ENCODE measurements at places on chromosomes 1 and 21.
A peak's percentile ranks its signal among the peaks of the same experiment; 100 is the strongest.

DNA sequence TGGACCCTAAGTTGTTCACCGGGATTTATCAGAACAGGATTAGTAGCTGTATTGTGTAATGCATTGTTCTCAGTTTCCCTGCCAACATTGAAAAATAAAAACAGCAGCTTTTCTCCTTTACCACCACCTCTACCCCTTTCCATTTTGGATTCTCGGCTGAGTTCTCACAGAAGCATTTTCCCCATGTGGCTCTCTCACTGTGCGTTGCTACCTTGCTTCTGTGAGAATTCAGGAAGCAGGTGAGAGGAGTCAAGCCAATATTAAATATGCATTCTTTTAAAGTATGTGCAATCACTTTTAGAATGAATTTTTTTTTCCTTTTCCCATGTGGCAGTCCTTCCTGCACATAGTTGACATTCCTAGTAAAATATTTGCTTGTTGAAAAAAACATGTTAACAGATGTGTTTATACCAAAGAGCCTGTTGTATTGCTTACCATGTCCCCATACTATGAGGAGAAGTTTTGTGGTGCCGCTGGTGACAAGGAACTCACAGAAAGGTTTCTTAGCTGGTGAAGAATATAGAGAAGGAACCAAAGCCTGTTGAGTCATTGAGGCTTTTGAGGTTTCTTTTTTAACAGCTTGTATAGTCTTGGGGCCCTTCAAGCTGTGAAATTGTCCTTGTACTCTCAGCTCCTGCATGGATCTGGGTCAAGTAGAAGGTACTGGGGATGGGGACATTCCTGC, 3.9 kb upstream of the OLFML3 start:
- no peak for DNase-seq

DNA sequence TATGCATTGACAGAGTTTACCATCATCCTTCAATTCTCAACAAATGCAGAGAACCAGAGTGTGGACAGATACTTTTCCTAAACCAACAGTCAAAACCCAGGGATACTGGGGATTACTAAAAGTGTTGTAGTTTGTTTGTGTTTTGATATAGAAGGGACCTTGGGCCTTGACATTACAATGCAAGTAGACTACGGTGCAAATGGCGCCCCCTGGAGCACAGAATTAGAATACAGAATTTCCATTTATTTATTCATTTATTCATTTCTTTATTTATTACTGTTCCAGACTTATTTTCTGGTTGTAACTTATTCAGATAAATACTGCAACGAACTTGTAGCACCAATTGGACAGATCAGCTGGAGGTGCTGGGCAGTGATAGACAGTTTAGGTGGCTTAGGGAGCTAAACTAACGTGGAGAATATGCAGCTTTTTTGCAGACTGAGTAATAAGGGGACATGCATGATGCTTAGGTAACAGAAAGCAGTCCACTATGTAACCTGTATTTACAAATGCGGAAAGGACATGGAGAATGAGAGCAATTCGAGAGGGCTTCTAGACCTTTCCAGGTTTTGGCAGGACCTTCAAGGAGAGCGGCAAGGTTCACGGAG, 42.6 kb downstream of the KIRREL1 start:
- DNase-seq, result peak; percentile 68

DNA sequence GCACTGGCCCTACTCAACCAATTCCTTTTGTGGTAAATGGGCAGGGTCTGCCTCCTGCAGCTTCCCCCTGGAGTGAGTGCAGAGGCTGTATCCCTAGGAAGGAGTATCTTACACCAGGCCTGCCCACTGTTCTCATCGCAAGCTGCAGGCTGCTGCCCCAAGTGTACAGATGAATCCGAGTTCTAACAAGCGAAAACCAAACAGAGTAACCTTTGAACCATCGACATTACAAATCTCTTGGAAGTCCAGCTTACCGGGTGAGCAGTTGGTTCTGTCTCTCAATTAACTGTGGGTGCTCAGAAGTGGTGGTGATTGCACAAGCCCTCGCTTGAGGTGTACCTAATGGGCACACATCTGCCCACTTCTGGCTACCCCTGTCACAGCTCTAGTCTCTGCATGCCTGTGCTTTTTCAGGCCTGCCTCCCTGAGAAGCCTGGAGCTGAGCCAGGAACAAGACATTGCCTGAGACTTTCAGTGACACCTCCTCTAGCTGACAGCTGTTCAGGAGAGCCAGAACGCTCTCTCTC, 22.7 kb downstream of the INAVA start:
- no peak for DNase-seq

DNA sequence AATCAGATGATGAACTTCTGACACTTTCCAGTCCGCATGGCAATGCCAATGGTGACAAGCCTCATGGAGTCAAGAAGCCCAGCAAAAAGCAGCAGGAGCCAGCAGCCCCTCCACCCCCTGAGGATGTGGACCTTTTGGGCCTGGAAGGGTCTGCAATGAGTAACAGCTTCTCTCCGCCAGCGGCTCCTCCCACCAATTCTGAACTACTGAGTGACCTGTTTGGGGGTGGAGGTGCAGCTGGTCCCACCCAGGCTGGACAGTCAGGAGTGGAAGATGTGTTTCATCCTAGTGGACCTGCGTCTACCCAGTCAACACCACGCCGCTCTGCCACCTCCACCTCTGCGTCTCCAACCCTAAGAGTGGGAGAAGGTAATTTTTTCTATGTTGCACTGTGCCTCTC, 28.0 kb upstream of the LEPR start:
- DNase-seq, result no peak

- no peak for DNase-seq
These were observed 2.2 kb upstream of the HAO2 start for GRCh38 chr1:119366424-119366823.

- DNase-seq, result no peak
These were observed 553.4 kb downstream of the PLPP3 start for GRCh38 chr1:56025942-56026341.

GRCh38 chr1:60984062-60984799, 98.1 kb upstream of the NFIA start:
- DNase-seq, result peak; percentile 35

- DNase-seq, result peak; percentile 37
These were observed 112.5 kb downstream of the USH2A start for GRCh38 chr1:216310776-216311175.

GRCh38 chr1:59967141-59967697, 40.6 kb upstream of the CYP2J2 start:
- peak; percentile 87 for DNase-seq

DNA sequence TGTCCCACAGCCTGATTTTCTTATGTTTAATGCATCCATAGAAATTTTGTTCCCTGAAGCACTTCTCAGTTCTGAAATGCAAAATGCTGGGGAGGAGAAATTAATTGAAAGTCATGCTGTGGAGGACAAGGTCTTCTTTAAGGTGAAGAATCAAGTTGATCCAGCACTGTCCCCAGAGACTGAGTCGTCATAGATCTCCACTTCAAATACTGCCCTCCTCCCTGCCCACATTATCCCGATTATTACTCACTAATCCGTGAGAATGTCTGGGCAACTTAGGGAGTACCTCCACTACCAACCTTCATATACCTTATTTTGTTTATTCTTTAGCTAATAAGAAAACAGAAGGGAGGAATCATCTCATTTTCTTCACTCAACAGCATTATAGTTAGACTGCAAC, 70.0 kb upstream of the FMN2 start:
- no peak for DNase-seq

GRCh38 chr1:76759950-76760349, 107.3 kb upstream of the ST6GALNAC5 start:
- DNase-seq, result no peak

DNA sequence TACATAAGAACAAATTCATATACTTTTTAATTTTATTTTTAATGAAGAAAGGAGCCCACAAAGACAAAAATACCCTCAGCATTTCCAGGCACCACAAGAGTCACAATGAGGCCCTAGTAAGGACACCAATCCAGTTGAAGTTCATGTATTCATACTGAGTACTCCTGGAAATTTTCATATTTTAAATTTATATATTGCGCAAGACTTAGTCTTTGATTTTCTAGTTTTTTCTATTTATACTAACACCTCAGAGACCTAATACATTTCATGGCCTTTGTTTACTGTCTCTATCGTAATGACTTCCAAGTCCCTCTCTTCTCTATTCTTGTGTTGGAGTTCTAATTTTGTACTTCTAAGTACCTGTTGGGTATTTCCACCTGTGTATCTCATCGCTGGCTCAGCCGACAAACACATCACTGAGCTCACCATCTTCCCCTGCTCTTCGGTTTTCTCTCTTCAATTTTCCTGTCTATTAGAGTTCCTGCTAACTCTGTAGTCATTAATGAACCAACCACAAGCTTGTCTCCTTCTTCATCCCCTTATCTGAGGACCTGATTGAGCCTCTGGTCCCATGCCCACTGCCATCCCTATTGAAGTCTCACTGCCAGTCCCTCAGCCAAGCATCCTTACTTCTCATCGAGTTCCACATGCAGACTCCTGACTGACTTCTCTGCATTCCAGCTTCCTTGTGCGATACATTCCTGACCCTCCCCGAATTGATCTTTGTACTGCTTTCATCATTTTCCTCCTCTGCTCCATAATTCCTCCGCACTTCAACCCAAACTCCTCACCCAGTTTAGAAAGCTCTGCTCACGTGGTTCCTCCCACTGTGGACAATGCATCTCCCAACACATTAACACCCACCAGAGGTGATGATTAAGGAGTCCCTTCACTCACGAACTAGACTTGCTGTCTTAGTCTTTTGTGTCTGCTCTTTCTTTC, 17.3 kb upstream of the IRF2BP2 start:
- DNase-seq, result no peak

GRCh38 chr21:14763695-14764064, 217.6 kb upstream of the SAMSN1 start:
- DNase-seq, result no peak

- DNase-seq, result no peak
These were observed 178.8 kb downstream of the FGGY start for GRCh38 chr1:59475737-59476136.

GRCh38 chr1:99292886-99293285, 28.6 kb downstream of the PLPPR4 start:
- no peak for DNase-seq

GRCh38 chr21:17105932-17106331, 406.9 kb upstream of the CXADR start:
- DNase-seq, result no peak

DNA sequence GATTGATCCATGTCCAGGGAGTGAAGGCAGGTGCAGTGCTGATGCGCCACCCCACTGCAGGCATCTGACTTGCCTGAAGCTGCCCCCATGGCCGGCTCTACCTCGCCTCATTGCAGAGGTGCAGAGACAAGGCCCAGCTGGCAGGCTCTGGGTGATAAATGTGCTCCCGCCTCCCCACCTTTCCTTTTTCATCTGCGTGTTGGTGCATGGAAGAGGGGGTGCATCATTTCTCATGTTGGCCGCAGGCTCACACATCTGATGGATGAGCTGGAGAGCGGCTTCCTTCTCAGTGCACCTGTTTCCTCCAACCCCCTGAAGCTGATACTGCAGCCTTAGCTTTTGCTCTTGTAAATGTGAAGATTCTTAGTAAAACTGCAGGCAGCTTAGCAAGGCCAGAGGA, 306.0 kb upstream of the KAZN start:
- DNase-seq, result no peak

All from erythroblast (primary cell).